NCI-H524 (cell line): ENCODE measurements at places on chromosomes 12 and 14.

DNA sequence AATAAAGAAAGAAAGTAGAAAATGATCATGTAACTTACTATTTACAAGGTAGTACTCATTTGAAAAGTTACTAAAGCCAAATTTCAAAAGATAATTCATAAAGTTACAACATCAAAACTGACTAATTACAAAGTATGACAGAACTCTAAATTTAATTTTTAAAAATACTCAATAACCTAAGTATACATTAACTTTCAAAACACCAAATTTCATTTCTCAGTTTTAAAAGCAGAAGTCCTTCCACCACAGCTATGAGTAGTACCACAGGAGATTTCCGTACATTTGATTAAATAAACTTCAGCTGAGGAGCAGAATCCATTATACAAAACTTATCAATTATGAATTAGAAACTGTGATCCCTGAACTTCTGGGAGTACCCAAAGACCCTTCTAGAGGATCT, 100.8 kb upstream of the BBS10 start:
- DNase-seq, result no peak

DNA sequence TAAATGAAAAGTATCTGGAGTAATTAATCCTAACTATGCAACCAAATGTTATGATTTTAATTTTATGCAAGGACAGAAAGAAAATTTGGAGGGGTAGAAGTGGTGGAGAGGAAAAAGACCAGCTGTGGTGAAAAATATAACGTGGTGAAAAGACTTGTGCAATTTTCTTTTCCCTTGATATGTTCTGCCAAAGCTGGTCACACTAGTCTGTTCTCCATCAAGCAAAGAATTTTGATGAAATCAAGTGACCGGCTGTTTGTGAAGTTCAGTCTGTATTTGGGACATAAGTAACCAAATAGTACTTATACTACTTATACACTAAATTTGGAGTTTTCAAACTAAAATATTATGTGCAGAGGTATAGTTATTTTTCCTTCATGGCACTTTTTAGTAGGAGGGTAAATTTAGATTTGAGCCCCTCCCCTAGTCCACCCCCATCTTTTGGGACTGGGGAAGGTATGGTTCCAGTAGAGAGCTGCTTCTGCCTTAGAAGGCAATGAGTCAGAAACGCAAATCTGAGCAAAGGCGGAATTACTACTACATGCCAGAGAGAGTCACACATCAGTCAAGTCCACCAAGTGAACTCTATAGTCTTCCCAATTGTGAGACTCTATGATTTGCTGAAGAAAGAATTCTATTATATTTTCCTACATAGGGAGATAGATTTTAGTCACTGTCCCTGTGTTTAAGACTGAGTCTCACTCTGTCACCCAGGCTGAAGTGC, 229.7 kb downstream of the SLC25A21 start:
- DNase-seq, result no peak

DNA sequence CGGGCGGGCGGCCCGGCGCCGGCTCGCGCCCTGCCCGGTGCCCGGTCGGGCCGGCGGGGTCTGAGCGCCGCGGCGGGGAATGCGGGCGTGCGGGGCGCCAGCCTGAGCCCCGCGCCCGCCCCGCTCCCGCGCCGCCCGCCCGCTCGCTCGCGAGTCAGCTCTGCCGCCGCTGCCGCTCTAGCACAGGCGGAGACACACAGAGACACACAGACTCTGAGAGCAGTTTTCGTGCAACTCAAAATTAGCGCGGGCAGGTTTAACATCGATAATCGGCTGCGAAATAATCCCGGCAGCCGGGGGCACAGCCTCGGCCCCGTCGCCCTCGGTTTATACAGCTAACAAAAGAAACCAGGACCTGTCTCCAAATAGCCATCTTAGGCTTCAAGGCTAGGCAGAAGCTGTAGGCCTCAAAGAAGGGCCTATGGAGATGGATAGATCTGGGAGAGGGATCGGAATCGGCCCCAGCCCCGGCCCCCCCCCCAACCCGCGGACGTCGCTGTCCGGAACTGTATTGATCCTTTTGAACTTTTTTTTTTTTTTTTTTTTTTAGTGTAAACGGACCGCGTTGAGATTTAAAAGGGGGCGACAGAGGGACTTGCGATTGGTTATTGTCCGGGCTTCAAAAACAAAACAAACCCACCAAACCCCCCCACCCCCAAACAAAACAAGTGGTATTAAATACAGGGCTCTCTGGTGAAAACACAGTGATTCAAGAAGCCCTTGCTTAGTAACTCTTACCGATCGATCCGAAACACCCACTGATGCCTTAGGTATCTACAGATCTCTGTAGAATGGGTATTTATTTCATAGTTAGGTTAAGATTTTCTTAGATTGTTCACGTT, 1.1 kb downstream of the ARID2 start:
- peak; percentile 22 for DNase-seq

DNA sequence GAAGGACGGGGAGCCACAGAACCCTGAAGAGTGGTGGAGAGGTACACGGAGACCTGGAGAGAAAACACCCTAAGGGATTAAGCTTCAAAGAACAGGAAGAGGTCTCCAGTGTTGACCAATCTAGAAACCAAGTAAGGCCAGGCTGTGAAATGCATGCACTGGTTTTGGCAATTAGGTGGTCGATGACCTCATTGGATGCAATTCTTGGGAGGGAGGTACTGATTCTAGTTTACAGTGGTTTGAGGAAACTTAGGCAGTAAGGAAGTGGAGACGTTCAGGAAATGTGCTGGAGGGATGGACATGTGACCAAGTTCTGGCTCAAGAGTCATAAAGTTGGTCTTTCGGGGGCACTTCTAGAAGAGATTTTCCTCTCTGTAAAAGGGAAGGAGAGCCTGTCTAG, 91.3 kb upstream of the CEP83 start:
- DNase-seq, result no peak

- DNase-seq, result peak; percentile 67
These were observed 129.4 kb downstream of the RPAP3 start for GRCh38 chr12:47576289-47576945.

- no peak for DNase-seq
These were observed 851.4 kb upstream of the SEL1L start for GRCh38 chr14:82385048-82385447.

DNA sequence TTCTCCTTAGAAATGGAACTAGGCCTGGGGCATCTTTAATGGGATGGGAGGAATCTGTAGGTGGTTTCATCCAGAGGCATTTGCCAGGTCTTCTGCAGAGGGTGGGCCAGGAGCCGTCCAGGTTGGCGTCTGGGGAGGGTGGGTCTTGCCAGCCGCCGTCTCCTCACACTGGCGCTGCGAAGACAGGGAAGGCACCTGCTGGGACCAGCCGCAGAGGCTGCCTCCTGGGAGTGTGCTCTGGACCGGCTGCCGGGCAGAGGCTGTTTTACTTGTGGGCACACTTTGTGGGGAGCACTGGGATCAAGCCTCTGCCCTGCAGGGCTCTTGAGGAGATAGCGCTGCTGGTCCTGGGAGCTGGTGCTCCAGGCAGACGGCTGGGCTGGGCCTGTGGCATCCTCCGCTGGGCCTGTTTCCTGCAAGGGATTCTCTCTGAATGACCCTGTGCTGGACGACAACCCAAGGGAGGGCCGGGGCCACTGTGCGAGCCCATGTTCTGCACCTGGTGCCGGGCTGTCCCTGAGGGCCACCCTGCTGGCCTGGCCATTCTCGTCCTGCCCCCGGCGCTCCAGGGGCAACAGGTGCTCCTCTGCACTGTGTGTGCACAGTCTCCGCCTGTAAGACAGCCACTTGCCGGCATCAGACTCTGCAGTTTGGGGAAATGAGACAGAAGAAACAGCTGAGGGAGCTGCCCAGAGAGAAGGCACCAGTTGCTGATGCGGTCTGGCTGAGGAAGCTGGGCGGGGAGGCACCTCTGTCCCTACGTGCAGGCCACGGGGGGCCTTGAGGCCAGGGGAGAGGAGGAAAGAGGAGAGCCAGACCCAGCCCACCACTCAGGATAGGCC, 10.0 kb upstream of the TEX22 start:
- DNase-seq, result no peak

DNA sequence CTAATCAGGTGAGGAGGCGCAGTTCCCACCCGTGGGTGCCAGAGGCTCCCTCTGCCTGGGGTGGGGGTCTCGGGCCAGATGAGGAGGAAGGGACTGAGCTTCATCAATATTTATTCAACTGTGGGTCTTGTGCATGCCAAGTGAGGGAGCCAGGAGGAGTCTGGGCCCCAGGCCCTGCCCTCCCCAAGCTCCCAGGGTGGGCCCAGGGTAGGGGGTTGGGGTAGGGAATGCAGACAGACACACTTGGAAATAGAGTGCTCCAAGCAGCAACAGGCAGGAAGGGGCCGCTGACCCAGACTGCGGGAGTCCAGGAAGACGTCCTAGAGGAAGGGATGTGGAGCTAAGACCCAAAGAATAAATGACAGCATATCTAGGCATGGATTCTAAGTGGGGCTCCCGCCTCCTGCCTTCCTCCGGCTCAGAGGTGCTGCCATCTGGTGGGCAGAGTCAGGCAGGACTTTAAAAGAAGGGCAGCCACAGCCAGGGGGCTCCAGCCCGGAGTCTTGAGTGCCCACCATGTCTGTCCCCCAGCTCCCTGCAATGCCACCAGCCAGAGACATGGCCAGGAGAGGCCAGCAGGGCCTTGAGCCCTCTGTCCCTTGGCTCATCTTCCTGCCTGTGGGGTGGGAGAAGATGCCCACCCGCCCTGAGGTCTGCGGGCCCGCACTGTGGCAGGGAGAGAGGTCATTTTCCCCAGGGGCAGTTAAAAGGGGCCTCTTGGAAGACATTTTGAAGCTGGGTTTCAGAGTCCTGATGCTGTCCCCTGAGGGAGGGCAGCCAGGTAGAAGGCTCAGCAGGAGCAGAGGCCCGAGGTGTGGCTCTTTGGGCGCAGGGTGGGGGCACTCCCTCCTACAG, 70.1 kb downstream of the PHETA1 start:
- peak; percentile 62 for DNase-seq
